ENCODE measurements at places on chromosomes 7 and 10.

GRCh38 chr10:109976681-109977080, 31.1 kb upstream of the ADD3 start:
- no peak for DNase-seq

DNA sequence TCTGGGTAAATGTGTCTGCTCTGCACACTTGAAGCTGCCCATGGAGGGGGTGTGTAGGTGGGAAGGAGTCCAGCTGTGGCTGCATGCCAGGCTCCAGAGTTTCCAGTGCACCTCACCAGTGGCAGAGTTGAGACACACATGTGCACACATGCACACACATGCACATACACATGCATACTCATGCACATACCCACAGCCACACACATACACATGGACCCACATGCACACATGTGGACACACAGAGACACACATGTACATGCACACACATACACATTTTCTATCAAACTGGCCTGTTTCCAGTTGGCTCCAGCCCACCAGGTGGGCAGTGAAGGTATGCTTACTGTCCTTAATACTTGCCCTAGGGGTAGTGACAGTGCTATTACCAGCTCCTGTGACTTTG, 99.7 kb downstream of the RAMP3 start:
- no peak for DNase-seq

GRCh38 chr7:105020926-105021325, 6.9 kb downstream of the KMT2E start:
- no peak for DNase-seq

GRCh38 chr7:35552691-35553090, 142.2 kb downstream of the HERPUD2 start:
- DNase-seq, result peak; percentile 18

- DNase-seq, result no peak
These were observed 27.5 kb downstream of the VWA2 start for GRCh38 chr10:114266521-114266920.

DNA sequence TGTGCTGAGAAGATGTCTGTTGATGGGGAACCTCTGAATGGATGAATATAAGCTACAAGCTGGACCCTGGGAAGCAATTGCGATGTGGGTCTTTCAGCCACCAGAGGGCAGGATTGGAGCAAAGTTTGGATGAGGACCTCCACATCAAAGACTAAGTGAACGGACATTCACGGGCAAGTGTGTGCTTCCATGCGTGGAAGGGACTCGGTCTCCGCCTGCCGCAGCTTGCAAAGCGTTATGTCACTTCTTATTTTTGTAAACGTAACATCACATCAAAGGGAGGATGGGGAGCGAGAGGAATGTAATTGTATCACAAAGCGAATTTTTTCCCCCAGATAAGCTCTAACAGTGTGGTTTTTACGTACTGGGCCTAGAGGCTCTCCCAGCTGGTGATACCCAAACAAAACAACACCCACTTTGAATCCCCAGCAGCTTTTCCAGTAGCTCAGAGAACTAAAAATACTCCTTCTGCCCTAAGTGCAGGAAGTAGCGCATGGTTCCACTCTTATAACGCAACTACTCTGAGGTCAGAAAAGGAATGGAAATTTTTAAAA, 65.0 kb downstream of the VWA2 start:
- peak; percentile 78 for DNase-seq

All from natural killer cell treated with Interleukin-12 subunit alpha and Interleukin-12 subunit beta and Interleukin-15 and Interleukin-18, amount 100 ng/mL, for 72 hours (primary cell).